ENCODE measurements at places on chromosomes 13 and 19. TPM values are rescaled to one million over a fixed set of nuclear protein-coding genes. Genes with fewer than 3 reads are reported as not detected.
A peak's percentile ranks its signal among the peaks of the same experiment; 100 is the strongest.

DNA sequence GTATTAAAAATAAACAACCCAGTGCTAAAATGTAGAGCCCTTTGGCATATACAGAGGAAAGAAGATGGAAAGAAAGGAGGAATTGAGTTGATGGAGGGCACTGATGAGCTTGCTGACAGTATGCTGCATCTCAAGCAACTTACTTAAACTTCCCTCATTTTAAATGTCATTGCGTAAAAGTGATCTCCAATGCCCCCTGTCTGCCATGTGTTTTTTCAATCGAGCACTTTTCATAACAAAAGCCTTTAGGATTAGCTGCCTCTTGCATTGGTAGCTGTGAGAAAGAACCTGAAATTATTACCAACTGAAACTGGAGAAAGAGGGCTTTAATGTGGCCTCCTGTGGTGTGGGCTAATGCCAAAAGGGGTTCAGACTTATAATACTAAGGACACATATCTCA lies 541.6 kb downstream of the SUCLA2 start:
- no peak for DNase-seq

Gene PGLYRP2
- not detected for total RNA-seq

Gene STXBP2
- not detected for total RNA-seq

Gene POSTN
- 0.31 TPM for total RNA-seq

Gene ZNF728
- total RNA-seq = not detected

DNA sequence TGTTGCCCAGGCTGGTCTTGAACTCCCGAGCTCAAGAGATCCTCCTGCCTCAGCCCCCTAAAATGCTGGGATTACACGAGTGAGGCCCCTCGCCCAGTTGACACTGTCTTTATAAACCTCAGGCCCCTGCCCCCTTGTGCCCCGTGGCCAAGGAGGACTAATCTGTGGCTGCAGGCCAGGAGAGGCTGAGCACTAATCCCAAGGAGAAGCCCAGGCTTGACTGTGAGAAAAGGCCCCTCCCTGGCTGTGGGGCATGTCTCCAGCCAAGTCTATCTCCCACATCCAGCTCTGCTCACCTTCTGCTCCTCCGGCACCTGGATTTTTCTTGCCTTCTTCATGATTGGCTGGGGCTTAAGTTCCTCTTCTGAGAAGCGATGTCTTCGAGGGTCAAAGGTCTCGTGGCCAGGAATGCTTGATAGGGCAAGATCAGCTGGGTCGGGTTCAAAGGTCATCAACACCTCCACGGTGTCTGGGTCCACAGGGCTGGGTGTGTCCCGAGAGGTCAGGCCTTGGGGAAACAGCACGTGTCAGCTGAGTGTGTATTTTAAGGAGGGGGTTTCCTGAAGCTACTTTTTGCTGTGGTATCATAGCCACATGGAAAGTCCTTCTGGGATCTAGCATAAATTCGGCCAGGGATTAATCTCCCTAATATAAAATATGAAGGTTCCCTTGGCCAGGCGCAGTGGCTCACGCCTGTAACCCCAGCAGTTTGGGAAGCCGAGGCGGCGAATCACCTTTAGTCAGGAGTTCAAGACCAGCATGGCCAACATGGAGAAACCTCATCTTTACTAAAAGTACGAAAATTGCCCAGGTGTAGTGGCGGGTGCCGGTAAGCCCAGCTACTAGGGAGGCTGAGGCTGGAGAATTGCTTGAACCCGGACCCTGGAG lies 3.8 kb downstream of the DBP start:
- DNase-seq = peak; percentile 13

Gene GET3
- 263 TPM for total RNA-seq

DNA sequence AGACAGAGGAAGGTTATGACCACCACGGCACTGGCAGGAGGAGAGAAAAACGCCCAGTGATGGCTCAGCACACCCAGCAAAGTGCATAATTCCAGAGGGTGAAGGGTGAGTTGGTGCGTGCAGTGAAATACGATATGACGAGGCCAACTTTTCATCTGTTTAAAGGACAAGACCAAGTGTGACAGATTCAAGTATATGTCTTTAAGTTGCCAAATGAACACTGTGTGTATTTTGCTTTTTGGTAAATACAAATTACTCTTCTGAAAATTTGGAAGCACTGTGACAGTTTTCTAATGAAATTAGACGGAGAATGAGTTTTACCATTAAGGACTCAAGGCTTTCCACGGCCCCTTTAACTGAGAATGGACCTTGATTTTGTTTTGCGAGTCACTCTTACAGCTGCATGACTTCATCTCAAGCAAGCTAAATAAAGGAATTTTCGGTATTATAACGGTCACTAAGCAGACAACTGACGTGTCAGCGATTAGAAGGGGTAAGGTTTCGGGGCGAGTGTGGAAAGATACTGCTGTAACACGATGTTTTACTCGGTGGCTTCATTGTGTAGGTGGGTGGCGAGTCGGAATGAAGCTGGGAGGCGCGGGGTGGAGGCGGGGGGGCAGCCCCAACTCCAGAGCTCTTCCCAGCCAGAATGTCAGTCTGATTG lies 22.8 kb downstream of the COL4A2 start:
- DNase-seq = no peak

Data from G401 (cell line).